ENCODE measurements at places on chromosomes 1 and 21.

DNA sequence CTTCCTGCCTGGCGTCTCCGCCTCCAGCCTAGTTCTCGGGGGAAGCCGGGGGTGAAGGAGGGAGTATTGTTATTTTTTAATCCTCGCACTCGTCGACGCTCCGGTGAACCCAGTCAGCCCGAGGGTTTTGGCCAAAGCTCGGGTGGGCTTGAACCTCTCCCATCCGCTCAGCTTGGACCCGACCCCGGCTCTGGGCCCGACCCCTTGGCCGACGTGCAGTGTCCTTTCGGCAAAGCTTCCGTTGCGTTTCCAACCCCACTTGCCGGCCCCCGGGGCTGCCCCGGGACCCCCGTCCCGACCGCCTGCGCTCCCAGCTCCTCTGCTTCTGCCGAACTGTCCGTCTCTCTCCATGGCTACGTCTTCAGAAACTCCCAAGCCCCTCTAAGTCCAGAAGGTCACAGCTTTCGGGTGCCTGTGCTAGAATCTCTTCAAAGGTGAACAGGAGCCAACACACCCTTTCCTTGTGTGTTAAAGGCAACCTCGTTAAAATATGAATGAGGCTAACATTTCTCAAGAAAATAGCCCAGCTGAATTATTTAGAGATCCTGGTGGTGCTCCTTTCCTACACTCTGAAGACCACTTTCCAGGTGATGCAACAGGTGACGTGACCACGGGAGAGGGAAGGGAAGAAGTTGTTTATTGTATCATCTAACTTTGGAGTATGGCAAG, 647 bp downstream of the DESI2 start:
- DNase-seq, result no peak

DNA sequence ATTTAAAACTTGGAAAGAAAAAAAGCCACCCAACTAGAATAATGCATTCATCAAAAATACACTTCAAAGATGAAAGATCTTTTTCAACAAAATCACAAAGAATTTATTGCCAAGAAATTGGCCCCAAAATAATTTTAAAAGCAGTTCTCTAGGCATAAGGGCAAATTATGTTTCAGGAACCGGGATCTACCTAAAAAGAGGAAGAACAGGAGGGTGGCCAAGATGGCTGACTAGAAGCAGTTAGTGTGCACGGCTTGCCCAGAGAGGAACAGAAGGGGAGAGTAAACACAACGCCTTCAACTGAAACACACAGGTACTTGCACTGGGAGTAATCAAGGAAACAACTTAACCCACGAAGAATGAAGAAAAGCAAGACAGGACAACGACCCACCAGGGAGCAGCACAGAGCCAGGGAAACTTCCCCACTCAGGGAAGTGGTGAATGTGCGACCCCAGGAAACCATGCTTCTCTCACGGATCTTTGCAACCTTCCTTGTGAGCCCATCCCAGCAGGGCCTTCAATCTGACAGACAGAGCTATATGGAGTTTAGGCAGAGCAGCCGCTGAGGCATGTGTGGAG, 46.1 kb downstream of the ACKR1 start:
- DNase-seq, result no peak

DNA sequence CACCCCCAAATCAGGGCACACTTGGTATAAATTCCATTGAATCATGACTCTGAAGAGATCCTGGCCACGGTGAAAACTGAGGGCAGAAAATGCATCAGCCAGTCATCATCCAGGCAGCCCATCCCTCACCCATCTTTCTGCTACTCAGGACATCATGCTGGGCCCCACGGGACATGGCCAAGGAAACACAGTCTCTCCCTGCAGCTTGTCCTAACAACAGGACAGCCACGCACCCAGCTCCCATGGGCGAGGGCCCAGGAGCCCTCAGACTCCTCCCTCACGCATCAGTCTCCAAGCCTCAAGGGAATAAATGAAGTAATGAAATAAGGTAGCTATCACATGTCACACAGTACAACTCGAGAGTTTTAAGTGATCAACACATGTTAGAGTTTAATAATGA, 37.8 kb downstream of the ELK4 start:
- no peak for DNase-seq

DNA sequence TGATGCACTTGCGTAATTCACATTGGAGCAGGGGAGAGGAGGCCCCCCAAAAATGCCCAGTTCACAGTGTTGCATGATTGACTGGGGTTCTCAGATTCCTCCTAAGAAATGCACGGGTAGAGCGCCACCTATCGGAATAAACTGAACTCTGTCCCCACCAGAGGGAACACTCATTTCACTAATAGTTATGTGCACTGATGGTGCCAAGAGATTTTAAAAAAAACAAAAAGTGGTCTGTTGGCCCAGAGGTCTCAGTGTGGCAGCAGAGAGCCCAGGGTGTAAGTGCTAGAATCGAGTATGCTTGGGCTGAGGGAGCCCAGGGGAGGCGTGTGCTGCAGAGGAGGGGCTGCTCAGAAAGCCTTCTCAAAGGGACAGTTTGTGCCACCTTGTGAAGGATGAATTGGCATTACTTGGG, 6.9 kb downstream of the PINK1 start:
- DNase-seq, result peak; percentile 57

DNA sequence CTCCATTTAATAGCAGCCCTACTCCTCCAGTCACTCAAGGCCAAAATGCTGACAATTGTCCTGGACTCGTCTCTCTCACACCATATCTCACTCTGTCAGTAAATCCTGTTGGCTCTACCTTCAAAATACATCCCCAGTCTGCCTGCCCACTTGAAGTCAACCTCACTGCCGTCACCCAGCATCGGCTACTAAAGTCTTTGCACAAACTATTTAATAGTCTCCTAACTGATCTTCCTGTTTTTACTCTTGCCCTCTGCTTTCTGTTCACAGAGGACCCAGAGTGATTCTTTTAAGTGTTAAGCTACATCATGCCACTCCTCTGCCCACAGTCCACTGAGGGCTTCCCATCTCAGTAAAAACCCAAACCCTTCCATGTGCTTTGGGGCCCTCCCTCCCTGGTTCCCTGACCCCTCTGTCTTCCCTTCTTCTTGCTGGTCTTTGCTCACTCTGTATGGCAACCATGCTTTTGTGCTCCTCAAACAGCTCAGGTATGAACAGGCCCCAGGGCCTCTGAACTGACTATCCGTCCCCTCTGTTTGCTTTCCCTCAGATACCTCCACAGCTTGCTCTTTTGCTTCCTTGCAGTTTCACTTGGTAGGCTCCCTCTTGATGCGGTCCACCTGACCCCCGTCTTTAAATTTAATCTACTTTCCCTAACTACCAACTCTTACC, 19.0 kb downstream of the RNASEL start:
- DNase-seq, result no peak

DNA sequence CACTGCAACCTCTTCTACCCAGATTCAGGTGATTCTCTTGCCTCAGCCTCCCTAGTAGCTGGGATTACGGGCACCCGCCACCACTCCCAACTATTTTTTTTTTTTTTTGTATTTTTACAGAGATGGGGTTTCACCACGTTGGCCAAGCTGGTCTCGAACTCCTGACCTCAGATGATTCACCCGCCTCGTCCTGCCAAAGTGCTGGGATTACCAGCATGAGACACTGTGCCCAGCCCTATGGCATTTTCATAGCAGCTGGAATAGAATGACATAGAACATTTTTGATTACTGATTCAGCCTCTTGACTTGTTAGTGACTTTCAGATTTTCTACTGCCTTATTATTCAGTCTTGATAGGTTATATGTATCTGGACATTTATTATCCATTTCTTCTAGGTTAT, 1046.2 kb downstream of the AMY1C start:
- DNase-seq, result no peak

GRCh38 chr1:162908780-162909179, 47.8 kb upstream of the CCDC190 start:
- no peak for DNase-seq

DNA sequence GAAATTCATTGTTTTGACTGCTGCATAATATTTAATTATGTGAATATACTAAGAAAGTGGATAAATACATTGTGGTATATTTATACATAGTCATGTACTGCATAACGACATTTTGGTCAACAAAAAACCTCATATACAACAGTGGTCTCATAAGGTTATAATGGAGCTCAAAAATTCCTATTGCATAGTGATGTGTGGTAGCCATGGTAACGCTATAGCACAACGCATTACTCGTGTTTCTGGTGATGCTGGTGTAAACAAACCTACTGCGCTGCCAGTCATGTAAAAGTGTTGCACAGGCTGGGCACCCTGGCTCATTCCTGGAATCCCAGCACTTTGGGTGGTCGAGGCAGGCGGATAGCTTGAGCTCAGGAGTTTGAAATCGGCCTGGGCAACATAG, 52.6 kb upstream of the NHLH2 start:
- no peak for DNase-seq

- no peak for DNase-seq
Measured at GRCh38 chr21:27953340-27954045, 986.6 kb upstream of the ADAMTS5 start.

DNA sequence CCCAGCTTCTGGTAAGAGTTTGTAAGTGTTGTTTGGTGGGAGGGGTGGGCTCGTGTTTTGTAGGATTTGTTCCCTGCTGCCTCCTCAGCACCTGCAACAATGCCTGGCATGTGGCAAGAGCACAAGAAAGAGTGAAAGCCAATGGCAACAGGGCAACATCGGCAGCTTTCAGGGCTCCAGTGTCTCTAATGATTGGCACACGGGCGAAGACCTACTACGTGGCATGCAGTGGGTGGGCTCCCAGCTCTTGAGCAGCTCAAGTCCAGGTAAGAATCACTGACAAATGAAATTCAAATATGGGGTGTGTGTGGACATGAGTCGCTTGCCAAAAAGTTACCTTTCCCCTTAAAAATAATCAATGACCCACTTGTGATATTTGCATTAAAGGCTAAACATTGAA, 23.9 kb upstream of the SLC1A7 start:
- no peak for DNase-seq

- no peak for DNase-seq
Measured at GRCh38 chr1:58779801-58780382, 4.0 kb downstream of the JUN start.

DNA sequence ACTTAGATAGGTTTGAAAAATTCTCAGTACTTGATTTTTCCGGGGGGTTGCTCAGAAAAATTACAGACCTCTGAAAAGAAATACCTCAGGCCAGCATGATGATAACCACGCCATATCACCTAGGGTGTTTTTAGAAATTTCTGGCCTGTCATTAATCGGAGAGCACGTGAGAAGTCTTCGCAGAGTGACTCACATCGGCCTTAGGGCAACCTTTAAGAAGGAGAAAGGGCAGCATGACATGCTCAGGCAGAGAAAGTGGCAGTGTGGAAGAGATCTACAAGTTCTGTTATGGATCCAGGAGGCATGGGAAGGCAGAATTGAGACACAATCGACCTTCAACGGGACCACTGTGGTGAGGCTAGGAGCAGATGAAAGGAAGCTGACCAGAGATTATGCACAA, 506.3 kb downstream of the LMO4 start:
- no peak for DNase-seq

- no peak for DNase-seq
Measured at GRCh38 chr1:242811092-242811840, 286.8 kb upstream of the PLD5 start.

- DNase-seq, result no peak
Measured at GRCh38 chr1:30681782-30682181, 41.6 kb downstream of the MATN1 start.

- DNase-seq, result peak; percentile 43
Measured at GRCh38 chr1:165257969-165258459, 98.5 kb downstream of the LMX1A start.

GRCh38 chr21:33036430-33037162, 10.9 kb downstream of the OLIG2 start:
- DNase-seq, result no peak

- no peak for DNase-seq
Measured at GRCh38 chr1:168963601-168964000, 142.9 kb upstream of the ATP1B1 start.

- DNase-seq, result peak; percentile 6
Measured at GRCh38 chr1:211606332-211606913, 27.5 kb upstream of the SLC30A1 start.

GRCh38 chr1:160109686-160110085, 5.9 kb upstream of the ATP1A2 start:
- DNase-seq, result no peak

DNA sequence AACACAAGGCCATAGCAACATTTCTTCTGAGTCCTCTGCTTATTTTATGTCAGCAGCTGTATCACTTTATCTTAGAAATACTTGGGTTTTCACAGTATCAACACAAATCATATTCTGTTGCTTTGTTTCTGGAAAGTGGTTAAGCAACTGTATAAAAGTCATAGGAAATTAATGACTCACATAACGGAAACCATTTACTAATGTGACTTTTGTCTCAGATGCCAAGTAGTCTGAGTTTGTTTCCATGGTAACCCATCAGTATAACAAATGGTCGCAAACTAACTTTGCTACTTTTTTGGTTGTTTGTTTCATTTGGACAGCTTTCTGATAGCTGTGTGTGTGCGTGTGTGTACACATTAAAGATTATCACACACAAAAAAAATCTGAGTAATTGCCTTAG, 31.1 kb downstream of the EEIG2 start:
- DNase-seq, result no peak

GRCh38 chr1:181423301-181423918, 59.9 kb upstream of the CACNA1E start:
- DNase-seq, result peak; percentile 30

DNA sequence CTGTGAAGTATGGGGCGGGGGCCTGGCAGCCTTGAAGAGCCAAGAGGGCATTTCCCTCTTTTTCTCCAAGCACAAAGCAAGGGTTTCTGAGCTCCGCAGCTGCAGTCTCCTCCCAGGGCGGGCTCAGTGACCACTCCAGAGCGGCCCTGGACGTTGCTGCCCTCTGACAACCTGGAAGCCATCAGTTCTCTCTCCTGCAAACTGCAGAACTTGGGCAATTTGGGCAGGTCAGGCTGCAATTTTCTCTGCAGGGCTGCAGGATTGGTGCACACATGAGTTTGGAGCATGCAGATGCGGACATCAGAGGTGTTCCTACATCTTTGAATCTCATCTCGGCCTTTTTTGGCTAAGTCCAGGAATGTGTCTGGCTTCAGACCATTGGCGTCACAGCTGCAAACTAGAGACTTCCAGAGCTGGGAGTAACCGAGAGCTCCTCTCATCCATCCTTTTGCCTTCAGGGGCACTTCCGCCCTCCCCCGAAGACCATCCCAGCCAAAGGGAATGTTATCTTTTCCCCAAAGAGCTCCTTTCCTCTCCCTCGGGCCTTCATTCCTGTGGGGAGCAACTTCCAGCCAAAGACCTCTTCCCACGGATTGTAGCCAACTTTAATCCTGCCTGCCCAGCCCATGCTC, 139.6 kb upstream of the WNT4 start:
- no peak for DNase-seq

DNA sequence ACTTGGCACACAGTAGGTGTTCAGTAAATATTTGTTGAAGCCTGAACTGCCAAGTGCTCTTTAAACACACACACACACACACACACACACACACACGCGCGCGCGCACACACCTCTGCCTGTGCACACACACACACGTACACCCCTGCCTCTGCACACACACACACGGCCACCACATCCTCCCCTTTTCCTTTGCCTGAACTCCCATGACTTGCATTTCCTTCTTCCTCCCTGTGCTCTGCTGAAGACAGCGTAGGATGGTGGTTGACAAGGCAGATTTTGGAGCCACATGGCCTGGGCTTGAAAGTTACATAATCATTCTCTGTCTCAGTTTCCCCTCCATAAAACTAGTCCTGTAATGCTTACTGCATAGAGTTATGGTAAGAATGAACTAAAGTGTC, 712.3 kb downstream of the PTPRU start:
- DNase-seq, result no peak
